Activated CD4-positive, CD25-positive, alpha-beta regulatory T cell (primary cell): ENCODE measurements at places on chromosomes 1 and 21.

DNA sequence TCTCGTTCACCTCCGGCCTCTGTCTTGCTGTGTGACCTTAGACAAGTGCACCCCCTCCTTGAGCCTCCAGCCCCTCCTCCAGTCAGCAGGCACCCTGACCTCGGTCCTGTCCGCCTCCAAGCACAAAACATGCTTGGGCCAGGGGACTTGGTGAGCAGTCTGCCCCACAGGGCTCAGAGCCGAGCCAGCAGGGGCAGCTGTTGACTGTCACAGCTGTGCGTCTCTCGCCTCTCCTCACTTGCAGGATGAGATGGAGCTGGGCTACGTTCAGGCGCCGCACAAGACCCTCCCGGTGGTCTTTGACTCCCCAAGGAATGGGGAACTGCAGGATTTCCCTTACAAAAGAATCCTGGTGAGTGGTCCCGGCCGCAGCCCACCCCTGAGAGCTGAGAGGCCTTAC lies 24.2 kb downstream of the PADI3 start:
- DNase-seq = no peak

GRCh38 chr1:202016811-202017748 lies 6.7 kb downstream of the ELF3 start:
- DNase-seq = no peak

DNA sequence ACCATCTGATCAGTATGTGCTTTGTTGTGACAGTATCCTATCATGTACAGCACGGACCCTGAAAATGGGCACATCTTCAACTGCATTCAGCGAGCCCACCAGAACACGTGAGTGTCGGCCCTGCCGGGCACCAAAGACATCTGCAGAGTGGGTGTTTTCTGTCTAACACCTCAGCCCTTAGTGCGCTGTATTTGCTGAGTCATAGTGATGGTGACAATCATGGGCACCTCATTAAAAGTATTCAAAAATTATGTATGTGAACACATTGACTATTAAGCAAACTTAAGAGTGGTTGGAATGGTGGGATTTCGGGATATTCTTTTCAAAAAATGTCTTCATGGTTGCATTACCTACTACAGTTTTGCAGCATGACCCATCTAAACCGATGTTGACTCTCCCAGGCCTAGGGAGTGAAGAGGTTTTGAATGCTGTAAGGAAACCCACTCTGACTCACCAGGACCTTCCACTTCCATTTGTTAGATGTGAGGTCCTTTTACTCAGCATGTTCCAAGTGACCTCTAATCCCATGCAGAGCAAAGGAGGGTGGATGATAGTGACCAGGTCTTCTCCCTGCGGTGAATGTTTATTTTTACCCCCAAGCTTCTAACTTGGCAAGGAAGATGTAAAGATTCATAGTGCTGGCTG lies 20.1 kb downstream of the MGST3 start:
- no peak for DNase-seq

GRCh38 chr1:161044535-161044907 lies 1.3 kb downstream of the USF1 start:
- no peak for DNase-seq

GRCh38 chr1:121546830-121547591 lies 362.2 kb downstream of the SRGAP2C start:
- no peak for DNase-seq

- DNase-seq = peak; percentile 30
Observed at GRCh38 chr21:46325073-46325912, 1.3 kb downstream of the PCNT start.

- DNase-seq = no peak
Observed at GRCh38 chr21:41589620-41590175, 81.7 kb upstream of the TMPRSS2 start.

- no peak for DNase-seq
Observed at GRCh38 chr21:37273911-37274690, 7.0 kb upstream of the VPS26C start.

DNA sequence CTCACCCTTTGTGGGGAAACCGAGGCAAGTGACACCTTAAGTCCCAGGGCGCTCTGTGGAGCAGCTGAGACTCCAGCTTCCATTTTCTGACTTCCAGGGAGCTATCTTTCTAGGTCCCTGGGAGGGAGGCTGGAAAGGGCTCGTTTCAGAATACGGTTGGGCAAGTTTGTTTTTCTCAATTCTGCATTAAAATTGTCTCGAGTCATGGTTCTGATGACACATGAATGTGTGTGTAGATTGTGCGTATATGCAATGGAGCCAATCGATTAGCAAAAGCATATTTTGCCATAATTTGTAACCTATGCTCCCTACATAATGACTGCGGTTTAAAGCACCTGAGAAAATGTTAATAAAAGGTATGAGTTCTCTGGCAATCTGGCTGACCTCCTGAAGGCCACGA lies 77.3 kb downstream of the SIK1 start:
- DNase-seq = no peak

GRCh38 chr1:235746245-235746644 lies 96.7 kb upstream of the GNG4 start:
- no peak for DNase-seq
